ENCODE measurements at places on chromosomes 4 and X. TPM values are rescaled to one million over a fixed set of nuclear protein-coding genes. Genes with fewer than 3 reads are reported as not detected.

The F9 gene
- total RNA-seq = not detected

GRCh38 chr4:185062606-185063005 is 44.3 kb downstream of the HELT start:
- no peaks in the 10 kb centered on the region for H3K4me1 ChIP-seq
- no peaks in the 10 kb centered on the region for H3K36me3 ChIP-seq
- no peak overlapping the region for H3K27ac ChIP-seq
- no peak overlapping the region for H3K4me3 ChIP-seq

The ATOH1 gene
- total RNA-seq = not detected

The UGT2B11 gene
- not detected for total RNA-seq

The C4orf33 gene
- total RNA-seq = 22.0 TPM

The ARSD gene
- 3.6 TPM for total RNA-seq

- DNase-seq = no peak
- H3K27ac ChIP-seq = no peak overlapping the region
- H3K4me3 ChIP-seq = no peak overlapping the region
- no peaks in the 10 kb centered on the region for H3K36me3 ChIP-seq
- no peaks in the 10 kb centered on the region for H3K4me1 ChIP-seq
Measured at GRCh38 chrX:20042221-20042620, 51.4 kb upstream of the BCLAF3 start.

The CRLF2 gene
- 0.71 TPM for total RNA-seq

DNA sequence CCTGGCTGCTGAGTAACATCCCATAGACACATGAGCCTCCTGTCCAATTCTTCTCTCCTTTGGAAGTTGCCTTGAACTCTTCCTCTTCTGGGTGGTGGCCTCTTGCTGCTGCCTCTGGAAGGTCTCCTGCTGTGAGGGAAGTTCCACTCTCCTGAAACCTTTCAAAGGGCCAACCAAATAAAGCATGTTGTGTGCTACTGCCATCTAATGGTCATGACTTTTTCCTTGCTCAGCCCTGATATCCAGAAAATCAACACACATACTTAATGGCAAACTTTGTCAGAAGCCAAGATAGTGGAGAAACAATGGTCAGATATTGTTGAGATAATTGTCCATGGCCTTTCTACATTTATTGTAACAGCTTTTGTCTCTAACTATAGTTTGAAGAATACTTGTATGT is 19.1 kb upstream of the ZXDA start:
- H3K36me3 ChIP-seq = no peaks in the 10 kb centered on the region
- H3K4me1 ChIP-seq = no peaks in the 10 kb centered on the region
- no peak overlapping the region for H3K4me3 ChIP-seq
- H3K27me3 ChIP-seq = peaks cover 3% of the 10 kb centered on the region
- no peak overlapping the region for H3K27ac ChIP-seq

All from activated naive CD8-positive, alpha-beta T cell treated with anti-CD3 and anti-CD28 coated beads, Interleukin-2, amount 10 ng/mL, durations not matched to agents 7 days and 5 days (primary cell).